ENCODE measurements at places on chromosomes 16 and 17.

GRCh38 chr17:14427900-14428647, 127.2 kb downstream of the HS3ST3B1 start:
- DNase-seq = no peak

DNA sequence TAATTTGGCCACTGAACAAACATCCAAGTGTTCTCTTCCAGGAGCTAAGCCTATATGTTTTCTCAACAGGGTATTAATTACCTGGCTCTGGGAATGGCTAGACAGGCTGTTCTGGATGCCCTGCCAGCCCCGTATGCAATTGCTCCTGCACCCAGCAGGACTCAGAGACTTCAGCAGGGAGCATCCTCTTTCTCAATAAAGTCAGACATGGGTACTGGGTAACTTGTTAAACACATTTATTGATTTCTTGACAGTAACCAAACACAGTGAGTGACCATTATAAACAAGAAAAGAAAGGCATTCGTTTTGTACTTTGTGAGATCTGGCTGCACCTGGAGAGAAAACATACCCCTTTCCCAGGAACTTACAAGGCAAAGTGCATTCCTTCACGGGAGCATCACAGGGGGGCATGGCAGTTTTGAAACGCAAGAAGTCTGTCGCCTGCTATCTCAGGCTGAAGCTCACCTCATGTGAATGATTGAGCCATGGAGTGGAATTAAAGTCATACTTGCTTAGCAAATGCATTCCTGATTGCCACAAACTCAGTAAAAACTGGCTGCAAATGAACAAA, 369.8 kb downstream of the UTP18 start:
- DNase-seq = no peak

- peak; percentile 58 for DNase-seq
These were observed 46.2 kb downstream of the CYB561 start for GRCh38 chr17:63399856-63400255.

GRCh38 chr16:73848993-73849392, 447.6 kb upstream of the PSMD7 start:
- peak; percentile 62 for DNase-seq

DNA sequence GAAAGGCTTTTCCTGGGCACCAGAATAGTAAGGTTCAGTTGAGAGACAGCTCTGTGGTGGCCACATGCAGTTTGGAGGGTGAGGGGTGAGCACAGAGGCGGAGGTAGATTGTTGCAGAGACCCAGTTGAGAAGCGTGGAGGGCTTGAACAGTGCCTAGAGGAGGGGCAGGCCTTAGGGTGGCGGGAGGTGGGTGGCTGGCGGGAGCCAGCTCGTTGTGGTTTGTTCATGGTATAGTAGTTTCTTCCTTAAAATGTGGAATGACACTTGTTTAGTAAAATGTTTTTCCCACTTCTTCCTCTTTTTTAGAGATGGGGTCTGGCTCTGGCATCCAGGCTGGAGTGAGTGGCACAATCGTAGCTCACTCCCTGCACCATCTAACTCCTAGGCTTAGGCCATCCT, 14.2 kb downstream of the USP10 start:
- DNase-seq = no peak

- no peak for DNase-seq
These were observed 54.6 kb downstream of the PLD6 start for GRCh38 chr17:17151541-17151940.

DNA sequence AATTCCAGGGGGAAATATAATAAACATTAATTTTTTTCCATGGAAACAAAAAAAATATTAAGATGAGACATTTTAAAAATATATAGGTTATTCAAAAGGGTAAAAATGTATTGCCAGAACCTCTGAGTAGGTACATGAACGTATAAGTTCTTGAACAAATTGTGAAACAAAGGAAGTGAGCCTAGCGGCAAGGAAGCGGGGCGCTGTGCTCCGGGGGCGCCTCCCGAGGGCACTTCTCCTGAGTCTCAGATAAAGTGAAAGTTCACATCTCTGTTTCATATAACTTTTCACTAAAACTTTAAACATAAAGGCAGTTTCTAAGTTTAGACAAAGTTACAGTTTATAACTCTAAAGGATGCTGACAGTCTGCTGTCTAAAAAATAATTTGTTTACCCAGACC, 52.3 kb downstream of the TNRC6C start:
- DNase-seq = no peak

Data from SK-MEL-5 (cell line).